ENCODE measurements at places on chromosomes 5 and 9.

DNA sequence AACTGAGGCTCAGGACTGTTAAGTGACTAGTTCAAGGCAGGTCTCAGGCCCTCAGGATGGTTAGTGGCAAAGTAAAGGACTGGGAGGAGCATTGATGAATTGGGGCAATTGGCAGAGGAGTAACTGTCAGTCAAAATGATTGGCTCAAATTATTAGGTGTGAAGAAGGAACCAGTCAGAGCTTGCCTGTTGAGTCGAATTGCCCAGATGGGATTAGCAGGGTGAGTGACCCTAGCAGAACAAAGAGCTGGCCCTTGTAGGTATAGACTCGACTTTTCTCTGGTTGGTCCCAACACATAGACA lies 2.6 kb upstream of the NSD1 start:
- no peak for DNase-seq

- no peak for DNase-seq
Observed at GRCh38 chr9:38010918-38011704, 57.9 kb downstream of the SHB start.

DNA sequence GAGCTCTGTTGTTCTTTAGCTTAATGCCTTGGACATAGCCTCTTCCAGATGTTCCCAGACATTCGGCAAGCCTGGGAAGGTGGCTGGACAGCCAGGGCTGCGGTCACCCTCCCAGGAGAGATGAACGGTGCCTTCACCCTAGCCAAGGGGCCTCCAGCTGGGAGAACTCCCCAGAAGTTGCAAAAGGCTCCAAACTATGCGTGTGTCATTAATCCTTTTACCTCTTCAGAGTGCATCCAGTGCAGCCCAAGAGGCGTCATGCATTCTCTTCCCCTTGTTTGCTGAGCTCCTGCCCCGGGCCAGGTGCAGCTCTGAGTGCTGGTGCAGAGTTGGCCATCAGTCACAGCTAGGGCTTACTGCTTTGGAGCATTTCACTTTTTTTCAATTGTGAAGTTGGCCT lies 22.8 kb downstream of the HMCN2 start:
- DNase-seq, result peak; percentile 36

- peak; percentile 36 for DNase-seq
Observed at GRCh38 chr5:160463740-160464465, 42.2 kb downstream of the PTTG1 start.

DNA sequence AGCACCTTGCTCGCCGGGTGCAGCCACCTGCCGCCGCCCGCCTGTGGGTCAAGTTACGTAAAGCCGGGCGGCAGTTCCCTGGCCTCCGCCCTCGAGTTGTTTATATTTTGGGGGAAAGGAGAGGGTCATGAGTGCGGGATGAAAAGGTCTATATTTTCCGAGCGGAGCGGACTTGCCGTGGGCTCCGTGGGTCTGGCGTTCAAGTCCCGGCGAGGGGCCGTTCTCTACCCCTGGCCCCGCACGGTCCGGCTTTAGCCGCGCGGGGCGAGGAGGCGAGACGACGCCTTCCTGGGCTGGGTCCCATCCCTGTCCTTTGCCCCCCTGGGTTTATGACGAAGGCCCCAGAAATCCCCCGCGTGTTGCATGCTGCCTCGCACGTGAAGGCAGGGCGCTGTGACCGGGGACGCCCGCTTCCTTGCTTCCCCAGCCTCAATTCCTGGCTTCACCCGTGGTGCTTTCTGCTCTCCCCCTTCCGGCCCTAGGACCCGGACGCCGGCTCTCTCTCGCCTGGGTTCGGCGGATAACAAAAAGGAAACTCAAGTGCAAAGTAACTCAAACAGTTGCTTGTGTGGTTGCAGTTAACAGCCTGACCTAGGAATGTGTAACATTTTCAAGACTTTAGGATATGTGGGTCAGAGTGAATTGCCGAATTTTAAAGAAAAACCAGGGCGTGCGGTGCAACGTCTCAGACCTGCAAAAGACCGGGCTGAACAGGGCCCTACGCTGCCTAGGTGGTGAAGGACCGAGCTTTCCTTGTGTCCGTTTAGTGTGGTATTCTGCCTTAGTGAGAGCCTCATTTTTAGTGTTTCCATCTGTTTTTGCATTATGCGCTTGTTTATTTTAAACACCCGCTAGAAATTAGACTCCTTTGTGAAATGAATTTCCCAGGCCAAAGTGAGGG lies 810 bp downstream of the VPS13A start:
- no peak for DNase-seq

DNA sequence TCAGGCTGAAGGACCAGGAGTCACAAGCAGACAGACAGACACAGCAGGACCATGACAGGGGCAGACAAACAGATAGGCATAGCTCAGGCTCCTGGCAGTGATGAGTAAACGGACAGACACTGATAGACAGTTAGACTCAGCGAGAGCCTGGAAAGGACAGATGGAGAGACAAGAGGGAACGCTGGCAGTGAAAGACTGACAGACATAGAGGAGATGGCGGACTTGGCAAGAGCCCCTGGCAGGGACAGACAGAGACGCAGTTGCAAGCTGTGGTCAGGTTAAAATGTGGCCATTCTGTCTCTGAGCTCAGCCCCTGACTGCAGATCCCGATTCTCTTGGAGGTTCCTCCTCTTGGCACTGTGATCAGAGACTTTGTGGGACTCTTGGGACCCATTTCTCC lies 13.6 kb downstream of the CSF2 start:
- DNase-seq, result no peak

GRCh38 chr5:168214886-168215285 lies 76.6 kb upstream of the WWC1 start:
- DNase-seq, result no peak

DNA sequence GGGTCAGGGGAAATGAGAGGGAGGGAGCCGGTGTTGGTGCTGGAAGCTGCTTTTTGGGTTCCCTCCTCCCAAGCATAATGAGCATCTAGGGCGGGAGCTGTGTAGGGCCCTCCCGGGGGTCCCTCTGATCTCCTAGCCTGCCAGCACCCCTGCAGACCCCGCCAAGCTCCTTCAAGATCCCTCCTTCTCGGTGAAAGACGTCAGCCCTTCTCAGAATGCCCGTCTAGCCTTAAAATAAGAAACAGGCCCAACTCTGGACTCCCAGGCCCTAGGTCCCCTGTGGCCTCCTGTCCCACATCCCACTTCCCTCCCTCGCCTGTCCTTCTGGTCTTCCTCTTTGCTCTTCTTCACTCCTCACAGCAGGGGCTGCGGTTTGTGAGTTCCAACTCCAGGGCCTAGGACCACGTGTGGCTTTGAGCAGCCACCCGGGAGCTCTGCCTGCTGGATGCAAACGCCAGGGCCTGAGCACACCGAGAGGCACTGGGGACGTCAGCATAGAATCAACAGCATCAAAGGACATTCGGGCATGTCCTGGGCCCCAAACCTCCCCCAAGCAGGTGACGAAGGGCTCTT lies 8.8 kb upstream of the SCGB3A1 start:
- no peak for DNase-seq

- DNase-seq, result peak; percentile 91
Observed at GRCh38 chr9:99465231-99465907, 243.3 kb downstream of the SEC61B start.

DNA sequence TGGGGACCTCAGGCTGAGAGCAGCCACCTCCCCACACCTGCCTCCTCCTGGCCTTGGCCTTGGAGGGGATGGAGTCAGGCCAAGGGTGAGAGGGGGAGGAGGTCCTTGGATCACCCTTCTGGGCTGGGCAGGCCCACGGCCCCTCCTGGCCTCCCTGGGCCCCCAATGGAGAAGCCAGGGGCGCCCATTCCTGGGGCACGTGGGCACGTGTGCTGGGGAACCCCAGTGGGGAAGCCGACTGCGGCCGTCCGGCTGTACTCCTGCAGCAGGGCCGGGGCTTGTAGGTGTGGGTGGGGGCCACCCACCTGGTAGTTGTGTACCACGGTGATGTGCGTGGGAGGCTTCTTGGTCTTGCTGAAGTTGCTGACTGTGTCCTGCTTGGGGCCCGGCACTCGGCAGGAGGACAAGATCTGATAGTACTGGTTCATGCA lies 8.5 kb downstream of the CRAT start:
- no peak for DNase-seq

DNA sequence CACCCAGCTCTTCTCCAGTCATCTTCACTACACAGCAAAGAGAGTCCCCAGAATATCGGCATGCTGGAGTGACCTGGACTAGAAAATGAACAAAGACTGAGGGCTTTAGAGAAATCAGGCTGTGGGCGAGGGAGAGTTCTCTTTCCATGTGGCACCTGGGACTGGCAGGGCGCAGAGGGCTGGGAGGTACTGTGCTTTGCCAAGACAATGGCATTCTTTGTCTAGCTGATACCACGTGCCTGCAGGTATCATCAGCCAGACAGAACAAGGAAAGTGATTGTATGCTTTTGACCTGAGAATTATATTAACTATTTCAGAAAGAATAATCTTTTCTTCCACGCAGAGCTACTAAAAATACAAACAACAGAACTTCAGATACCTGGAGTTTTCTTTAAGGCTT lies 30.5 kb downstream of the DDX31 start:
- no peak for DNase-seq

GRCh38 chr5:59921816-59922215 lies 28.3 kb upstream of the PDE4D start:
- no peak for DNase-seq

DNA sequence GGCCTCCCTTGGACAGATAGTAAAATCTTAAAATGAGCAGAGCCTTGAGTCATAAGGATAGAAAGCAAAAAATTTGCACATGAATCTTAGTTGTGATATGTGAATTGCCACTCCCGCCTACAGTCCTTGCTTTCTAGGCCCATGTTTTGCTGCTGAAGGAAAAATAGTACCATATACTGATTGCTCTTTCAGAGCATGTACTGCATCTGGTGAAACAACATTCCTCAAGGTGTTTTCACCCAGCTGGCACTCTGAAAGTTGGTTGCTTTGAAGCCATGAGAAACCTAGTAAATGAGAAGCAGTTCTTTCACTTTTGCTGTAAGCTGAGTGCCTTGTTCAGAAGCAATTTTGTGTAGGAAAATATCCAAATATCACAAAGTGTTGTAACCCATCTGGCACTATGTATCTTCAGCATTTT lies 10.3 kb downstream of the CDC37L1 start:
- no peak for DNase-seq

DNA sequence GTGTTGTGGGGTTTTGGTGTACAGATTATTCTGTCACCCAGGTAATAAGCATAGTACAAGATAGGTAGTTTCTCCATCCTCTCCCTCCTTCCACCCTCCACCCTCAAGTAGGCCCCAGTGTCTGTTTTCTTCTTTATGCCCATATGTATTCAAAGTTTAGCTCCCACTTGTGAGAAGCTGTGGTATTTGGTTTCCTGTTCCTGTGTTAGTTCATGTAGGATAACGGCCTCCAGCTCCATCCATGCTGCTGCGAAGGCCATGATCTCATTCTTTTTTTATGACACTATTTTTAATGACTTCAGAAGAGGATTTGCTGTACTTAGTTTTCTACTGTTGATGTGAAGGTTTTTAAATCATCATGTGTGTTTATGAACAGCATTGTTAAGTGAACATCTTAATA lies 11.9 kb downstream of the CCDC180 start:
- no peak for DNase-seq

All from NCI-H524 (cell line).